Skin of body (tissue), 3 donors: ENCODE measurements at places on chromosomes 4 and X. TPM values are rescaled to one million over a fixed set of nuclear protein-coding genes. Genes with fewer than 3 reads are reported as not detected.

The RNF212 gene
- total RNA-seq: 3.4 TPM

The CXCL8 gene
- total RNA-seq: 15.5 TPM

The FGF13 gene
- total RNA-seq: 15.4 TPM

The VEGFD gene
- total RNA-seq: 2.6 TPM

The GLRA2 gene
- total RNA-seq: 0.20 TPM

The DAPP1 gene
- 27.6 TPM for total RNA-seq

DNA sequence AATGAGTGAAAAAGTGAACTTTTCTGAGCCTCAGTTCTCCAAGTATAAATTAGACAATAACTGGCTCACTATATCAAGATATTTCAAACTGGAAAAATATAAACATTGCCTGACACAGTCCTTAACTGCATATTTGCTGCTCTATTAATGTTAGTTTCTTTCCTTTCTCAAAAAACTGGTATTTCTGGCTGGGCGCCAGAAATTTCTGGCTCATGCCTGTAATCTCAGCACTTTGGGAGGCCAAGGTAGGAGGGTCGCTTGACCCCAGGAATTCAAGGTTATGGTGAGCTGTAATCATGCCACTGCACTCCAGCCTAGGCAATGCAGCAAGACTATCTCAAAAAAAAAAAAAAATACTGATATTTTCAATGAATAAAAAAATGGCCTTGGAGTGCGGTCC is 227.0 kb downstream of the MAGEB17 start:
- DNase-seq: no peak

- DNase-seq: peak; percentile 30
Measured at GRCh38 chr4:54913751-54914526, 211.5 kb downstream of the KDR start.

DNA sequence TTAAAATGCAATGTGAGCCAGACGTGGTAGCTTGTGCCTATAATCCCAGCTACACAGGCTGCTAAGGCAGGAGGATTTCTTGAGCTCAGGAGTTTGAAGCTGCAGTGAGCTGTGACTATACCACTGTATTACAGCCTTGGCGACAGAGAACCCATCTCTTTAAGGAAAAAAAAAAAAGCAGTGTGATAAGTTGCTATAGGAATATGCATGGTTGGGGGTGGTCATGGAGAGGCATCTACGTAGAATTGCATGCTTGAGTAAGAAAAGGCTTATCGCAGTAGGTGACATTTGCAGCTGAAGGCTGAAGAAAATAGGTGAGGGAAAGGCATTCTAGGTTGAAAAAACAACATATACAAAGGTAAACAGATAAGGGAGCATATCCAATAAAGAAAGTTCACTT is 4.1 kb downstream of the DIAPH2 start:
- DNase-seq: no peak

GRCh38 chr4:81471298-81471587 is 464 bp downstream of the RASGEF1B start:
- DNase-seq: no peak

DNA sequence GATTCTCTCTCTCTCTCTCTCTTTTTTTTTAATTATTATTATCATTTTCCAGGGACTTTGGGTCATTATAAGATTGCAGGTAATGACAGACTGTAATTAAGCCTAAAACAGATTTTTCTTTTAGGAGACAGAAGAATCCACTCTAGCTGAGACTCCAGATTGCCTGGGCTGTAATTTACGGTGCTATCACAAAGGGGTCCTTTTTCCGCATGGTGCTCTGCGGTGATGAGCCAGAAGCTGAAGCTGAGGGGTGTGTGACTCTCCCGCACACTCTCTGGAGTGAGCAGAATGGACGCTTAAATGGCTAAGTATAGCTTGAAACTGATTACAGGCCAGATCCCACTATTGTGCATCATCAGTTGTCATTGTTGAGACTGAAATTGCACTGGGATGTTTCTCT is 50.0 kb downstream of the LGI2 start:
- DNase-seq: no peak
